ENCODE measurements at places on chromosomes 16 and 17.

GRCh38 chr16:88469615-88470395 lies 16.7 kb downstream of the ZFPM1 start:
- no peak for DNase-seq

GRCh38 chr17:74454197-74455024 lies 12.0 kb upstream of the CD300A start:
- DNase-seq, result peak; percentile 63

GRCh38 chr17:64608571-64608981 lies 53.5 kb downstream of the SMURF2 start:
- DNase-seq, result no peak

GRCh38 chr17:44655983-44656710 lies at the start of gene MEIOC:
TSS of gene MEIOC (plus strand) at chr17:44656468. CDS start at chr17:44656614, 146 bp downstream.
- no peak for DNase-seq

DNA sequence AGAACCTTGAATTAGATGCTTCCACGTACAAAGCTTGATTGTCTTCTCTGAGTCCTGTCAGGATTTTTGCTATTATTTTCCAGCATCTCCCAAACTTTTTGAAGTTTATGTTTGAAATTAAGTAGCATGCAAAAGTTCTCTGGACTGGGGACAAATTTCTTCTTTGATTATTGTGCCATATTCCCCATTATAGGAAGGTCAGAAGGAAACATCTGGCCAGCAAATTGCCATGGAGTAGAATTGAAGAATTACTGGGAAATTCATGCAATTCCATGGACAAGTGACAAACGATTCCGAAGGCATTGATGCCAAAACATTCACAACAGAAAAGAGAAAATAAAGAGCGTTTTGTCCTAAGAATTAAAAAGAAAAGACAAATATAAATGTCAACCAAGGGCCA lies 737.2 kb downstream of the CDH11 start:
- DNase-seq, result no peak

GRCh38 chr17:82089723-82090548 lies 8.1 kb downstream of the FASN start:
- no peak for DNase-seq

- no peak for DNase-seq
These were observed 6.3 kb upstream of the MNT start for GRCh38 chr17:2406903-2407790.

DNA sequence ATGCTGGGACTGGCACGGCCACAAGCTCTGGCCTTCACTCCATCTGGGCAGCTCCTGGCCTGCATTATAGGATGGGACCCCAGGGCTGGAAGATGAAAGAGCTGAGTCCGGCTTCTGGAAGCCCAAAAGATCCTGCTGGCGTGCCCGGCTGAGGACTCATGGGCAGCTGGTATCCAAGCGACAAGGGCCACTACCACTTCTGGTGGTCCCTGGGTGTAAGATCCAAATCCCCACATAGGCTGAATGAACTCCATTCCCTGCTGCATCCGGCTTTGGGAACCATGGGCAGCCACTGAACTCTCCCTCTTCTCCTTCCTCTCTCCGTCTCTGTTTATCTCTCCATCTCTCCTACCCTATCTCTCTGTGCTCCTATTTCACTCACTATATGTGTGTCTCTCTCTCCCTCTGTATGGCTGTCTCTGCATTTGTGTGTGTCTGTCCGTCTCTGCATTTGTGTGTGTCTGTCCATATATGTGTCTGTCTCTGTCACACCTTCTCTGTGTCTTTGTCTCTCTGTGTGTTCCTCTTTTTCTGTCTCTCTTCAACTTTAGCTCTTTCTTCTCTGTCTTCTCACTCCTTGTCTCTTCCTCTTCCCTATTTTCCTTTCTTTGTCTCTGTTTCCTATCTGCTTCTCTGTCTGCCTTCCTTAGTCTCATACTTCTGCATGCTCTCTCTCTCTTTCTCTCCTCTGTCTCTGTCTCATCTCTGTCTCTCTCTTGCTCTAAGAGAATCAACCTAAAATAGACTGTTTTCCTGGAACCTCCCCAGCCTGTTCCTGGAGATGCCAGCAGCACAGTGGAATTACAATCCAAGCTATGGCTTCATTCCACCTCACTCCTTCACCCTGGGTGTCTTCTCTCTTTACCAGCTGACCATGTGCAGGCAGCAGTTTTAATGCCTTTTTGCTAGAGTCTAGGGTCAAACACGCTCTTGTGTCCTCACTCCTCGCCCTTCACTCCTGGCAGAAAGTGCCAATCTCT lies 60.4 kb upstream of the IRX6 start:
- no peak for DNase-seq

DNA sequence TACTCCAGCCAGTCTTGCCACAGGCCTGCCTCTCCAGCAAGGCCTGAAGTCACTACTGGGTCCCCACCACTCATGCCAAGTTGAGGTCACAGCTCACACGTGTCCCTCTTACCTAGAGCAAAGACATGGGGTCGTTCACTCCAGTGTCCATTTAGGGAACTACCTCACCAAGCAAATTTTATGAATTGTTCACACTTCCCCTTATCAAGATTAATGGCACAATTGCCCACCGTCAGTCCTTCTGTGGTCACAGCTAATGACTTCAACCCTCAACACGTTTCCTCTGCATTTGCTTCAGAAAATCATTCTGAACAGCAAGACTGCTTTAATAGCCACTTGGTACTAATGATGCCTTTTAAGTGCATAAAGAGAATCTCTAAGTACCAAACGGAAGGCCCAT lies 14.6 kb downstream of the IRX6 start:
- DNase-seq, result no peak

GRCh38 chr16:78297066-78297666 lies 197.7 kb downstream of the WWOX start:
- no peak for DNase-seq

DNA sequence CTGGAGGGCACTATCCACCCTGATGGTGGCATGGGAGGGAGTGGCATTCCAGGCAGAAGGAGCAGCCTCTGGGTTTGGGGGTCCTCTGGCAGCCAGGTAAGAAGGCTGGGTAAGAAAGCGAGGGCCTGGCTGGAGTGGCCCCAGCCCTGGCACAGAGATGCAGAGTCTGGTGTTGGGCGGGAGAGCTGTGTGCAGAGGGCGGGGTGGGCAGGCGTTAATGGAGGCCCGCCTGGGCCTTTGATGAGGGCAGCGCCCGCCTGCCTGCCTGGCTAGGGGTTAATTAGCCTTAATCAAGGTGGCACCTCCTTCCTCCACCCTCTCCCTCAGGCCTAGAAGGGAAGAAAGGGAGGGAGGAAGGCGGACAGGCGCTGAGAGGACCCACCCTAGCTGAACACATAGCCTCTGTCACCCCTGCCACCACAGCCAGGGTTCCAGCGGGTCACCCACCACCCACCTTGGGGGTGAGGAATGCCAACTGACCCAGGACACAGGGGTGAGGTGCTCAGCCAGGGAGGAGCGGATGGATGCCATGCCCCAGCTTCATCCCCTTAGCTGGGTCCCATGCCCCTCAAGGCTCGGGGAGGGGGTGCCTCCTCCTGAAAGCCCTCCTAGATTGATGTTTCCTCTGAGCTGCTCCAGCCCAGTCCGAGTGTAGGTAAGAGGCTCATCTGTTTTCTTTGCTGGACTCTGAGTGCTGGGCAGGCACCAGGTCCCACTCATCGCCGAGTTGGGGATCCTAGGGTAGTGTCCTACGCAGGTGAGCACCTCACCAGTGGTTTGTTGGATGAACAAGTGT lies 13.4 kb upstream of the FAM83G start:
- no peak for DNase-seq

- DNase-seq, result no peak
These were observed 52.8 kb downstream of the SLFN5 start for GRCh38 chr17:35295686-35296085.

GRCh38 chr16:61812251-61812650 lies 224.0 kb downstream of the CDH8 start:
- no peak for DNase-seq

- DNase-seq, result no peak
These were observed 10.3 kb upstream of the SBK1 start for GRCh38 chr16:28282045-28282444.

DNA sequence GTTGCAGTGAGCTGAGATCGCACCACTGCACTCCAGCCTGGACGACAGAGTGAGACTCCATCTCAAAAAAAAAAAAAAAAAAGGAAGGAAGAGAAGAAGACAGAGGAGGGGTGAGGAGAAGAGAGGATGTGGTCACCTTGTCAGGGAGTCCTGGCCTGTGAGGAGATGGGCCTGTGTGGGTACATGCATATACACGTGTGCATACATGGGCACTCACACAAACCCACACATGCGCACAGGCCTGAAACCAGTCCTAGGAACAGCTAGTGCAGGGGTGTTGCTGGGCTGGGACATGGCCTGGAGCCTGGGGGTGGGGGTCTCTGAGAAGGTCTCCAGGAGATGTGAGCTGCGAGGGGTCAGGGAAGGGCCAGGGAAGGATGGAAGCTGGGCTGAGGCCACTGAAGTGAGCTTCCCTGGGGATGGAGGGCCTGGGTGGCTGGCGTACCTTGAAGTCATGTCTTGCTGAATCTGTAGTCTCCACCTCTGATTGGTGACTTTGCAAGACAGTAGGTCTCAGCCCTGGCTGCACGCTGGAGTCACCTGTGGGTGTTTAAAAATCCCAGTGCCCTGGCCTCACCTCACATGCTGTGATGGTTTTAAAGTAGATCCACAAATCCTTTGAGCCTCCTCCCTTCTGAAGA lies 72.4 kb downstream of the MRM1 start:
- no peak for DNase-seq

GRCh38 chr17:750431-751037 lies 1.5 kb downstream of the GEMIN4 start:
- DNase-seq, result no peak

DNA sequence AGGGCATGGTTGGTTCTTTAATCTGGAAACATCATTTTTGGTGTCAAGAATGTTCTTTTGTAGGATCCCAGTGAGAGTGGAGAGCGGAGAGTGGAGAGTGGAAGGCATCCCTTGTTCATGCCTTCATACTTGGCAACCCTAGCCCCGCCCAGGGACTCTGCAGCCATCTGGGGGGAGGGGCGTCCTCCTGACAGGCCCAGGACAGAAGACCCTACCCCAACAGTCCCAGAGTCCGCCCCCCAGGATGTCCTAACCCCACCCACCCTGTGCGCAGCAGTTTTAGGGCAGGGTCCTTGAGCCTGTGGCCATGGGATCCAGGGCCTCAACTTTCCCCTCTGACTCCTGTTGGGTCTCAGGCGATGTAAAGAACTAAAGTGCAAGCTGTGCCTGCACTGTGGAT lies 4.5 kb downstream of the SLC26A11 start:
- DNase-seq, result no peak

DNA sequence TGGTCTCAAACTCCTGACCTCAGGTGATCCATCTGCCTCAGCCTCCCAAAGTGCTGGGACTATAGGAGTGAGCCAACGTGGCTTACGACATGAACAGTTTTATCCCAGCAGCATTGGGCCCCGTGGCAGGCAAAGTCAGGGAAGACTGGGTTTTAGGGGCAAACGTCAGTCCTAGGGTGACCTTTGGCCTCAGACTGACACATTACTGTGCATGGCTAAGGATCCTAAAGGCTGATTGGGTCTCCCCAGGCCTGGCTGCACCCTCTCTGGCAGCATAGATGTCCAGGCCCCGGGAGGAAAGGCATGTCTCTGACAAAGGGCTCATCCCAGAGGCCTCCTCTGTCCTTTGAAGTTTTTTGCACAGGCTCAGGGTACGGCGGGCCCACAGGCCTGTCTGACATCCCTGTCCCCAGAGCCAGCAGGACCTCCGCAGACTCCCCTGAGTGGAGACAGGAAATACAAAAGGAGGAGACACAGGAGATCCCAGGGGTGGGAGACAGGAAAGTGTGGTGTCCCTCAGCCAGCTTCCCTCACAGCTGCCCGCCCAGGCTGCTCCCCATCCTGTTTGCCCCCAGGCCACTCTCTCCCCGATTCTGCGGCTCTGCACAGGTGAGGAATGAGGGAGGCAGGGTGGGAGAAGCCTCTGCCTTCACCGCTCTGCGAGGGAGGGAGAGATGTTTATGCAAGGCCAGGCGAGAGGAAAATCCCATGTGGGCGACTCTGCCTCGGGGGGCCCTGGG lies 54.5 kb upstream of the MTSS2 start:
- no peak for DNase-seq

DNA sequence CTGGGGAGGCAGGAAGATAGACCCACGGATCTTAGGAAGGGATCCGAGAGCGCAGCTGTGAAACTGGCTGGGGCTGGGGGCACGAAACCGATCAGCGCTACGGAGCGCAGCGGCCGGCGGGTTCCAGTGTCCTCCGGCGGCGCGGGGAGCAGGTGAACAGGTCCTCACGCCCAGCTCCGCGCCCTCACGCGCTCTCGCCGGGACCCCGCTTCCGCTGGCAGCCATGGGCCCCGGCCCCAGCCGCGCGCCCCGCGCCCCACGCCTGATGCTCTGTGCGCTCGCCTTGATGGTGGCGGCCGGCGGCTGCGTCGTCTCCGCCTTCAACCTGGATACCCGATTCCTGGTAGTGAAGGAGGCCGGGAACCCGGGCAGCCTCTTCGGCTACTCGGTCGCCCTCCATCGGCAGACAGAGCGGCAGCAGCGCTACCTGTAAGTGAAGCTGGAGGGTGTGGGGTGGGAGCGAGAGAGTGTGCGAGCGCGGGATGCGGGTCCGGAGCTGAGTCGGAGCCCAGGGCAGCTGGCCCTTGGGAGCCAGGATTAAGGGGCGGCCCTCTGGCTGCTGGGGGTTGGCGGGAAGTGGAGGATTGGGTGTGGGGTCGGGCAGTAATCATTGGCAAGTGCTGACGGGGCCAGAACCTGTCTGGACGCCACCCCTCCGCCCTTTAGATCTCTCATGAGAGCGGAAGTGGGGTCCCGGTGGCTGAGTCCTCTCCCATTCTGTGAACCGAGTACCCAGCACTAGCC lies 479 bp downstream of the ITGA3 start:
- no peak for DNase-seq

- DNase-seq, result no peak
These were observed 1.7 kb upstream of the LMF1 start for GRCh38 chr16:972316-973002.

GRCh38 chr16:3530371-3530914 lies 29.6 kb downstream of the CLUAP1 start:
- DNase-seq, result no peak

DNA sequence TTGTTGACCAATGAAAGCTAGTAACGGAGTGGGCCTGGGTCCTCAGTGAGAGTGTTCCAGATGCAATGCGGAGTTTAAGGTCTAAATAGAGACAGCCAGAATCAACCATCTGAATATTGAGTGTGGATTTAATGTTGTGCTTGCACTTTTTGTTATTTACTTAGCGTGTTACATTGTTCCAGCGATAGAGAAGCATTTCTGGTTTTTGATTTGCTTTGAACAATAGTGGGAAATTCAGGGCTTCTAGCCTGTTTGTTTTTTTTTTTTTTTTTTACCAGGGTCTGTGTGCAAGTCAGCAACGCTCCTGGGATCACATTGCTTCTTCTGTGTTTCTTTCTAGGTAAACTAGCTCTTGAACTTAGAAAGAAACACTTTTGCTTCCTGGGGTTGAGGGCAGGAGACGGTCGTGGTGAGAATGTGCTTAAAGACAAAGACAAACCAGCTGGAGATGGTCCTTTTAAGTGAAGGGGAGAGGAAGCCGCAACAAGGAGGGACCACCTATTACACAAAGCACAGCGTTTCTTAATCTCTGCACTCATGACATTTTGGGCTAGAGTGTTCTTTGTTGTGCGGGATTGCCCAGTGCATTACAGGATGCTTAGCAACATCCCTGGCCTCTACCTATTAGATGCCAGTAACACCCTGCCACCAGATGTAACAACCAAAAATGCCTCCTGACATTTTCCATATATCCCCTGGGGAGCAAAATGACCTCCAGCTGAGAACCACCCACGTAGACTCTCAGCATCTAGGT lies 119.2 kb downstream of the MAP2K6 start:
- no peak for DNase-seq

Measured in GDM1 (cell line).